Kidney capillary endothelial cell (primary cell): ENCODE measurements at places on chromosomes 13 and 19.

GRCh38 chr13:102328909-102329308 is 72.9 kb downstream of the FGF14 start:
- DNase-seq: no peak

DNA sequence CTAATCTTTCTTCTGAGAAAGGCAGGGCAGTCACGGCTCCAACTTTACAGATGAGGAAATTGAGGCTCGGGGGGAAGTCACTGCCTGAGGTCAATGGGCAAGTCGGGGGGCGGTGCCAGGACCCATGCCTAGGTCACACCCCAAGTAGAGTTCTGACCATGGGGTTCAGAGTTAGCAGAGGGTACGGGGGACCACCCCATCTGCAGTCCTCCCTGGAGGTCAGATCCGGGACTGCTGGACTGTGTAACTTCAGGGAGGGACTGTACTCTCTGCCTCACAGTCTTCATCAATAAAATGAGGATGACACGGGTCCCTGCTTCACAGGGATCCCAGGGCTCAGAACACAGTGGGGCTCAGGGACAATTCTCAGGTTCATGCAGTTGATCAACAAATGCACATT is 7.7 kb downstream of the SLC5A5 start:
- no peak for DNase-seq

- peak; percentile 47 for DNase-seq
Observed at GRCh38 chr13:70623239-70623638, 515.0 kb upstream of the KLHL1 start.

GRCh38 chr19:54478677-54479266 is 5.7 kb upstream of the CDC42EP5 start:
- DNase-seq: no peak

DNA sequence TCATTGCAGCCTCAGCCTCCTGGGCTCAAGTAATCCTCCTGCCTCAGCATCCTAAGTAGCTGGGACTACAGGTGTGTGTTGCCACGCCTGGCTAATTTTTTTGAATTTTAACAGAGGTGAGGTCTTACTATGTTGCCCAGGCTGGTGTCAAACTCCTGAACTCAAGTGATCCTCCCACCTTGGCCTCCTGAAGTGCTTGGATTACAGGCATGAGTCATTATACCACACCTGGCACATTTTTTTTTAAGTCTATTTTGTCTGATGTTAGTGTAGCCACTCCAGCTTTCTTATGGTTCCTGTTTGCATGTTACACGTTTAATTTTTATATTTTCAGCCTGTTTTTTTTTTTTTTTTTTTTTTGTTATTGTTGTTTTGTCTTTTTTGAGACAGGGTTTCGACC is 24.8 kb downstream of the KDM4B start:
- no peak for DNase-seq

DNA sequence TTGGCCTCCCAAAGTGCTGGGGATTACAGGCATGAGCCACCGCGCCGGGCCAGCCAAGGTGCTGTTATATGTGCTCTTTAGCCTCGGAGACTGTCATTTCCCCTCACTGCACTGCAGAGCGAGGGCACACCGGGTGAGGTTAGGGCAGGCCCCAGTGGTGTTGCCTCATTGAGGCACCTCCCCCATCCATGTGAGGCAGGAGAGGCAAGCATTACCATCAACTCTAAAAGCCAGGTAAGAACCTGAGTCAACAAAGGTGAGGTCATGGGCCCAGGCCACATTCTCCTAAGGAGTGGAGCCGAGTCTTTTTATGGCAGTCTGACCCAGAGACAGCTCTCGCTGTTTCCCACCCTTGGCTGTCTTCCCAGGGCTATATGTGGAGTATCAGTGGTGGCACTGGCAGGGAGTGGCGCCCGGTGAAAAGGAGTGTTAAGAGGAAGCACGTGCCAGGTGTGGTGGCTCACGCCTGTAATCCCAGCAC is 10.9 kb downstream of the B3GNT8 start:
- DNase-seq: no peak

GRCh38 chr13:43339805-43340550 is 316.6 kb downstream of the DNAJC15 start:
- no peak for DNase-seq

DNA sequence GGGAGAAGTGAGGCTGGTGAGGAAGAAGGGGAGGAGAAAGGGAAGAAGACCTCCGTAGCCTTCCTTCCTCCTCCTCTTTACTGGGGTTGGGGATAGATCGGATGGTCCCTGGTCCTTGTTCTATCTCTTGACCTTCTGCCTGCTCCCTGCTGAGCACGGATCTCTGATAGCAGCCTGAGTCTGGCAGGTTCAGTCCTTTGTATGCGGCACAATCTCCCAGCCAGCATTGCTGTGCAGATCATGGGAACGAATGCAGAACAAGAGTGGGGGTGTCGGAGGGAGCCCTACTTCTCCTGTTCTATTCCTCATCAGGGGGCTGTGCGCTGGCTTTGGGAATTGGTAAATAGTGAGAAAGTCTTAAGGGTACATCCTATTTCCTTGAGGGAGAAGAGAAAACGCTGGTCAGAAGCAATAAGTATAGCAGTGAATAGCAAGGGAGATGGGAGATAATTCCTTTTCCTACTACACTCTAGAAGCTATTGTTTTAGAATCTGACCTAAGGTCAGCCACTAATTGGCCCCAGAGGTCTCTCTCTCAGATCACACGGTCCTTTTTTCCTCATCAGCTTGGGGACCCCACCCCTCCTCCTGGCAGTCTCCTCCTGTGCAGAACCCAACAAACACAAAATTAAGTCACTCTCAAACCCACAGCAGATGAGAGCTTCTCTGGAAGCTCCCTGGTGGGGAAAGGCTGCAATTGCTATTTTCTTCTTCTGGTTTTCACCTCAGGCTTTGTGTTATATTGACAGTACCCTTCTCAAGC is 41.0 kb downstream of the KL start:
- DNase-seq: peak; percentile 16

- DNase-seq: no peak
Observed at GRCh38 chr13:51818781-51819511, 15.0 kb upstream of the DHRS12 start.
